CD4-positive, alpha-beta T cell treated with Interleukin-6 at 100 ng/mL for 8 hours (primary cell): ENCODE measurements at places on chromosomes 7 and 10.

DNA sequence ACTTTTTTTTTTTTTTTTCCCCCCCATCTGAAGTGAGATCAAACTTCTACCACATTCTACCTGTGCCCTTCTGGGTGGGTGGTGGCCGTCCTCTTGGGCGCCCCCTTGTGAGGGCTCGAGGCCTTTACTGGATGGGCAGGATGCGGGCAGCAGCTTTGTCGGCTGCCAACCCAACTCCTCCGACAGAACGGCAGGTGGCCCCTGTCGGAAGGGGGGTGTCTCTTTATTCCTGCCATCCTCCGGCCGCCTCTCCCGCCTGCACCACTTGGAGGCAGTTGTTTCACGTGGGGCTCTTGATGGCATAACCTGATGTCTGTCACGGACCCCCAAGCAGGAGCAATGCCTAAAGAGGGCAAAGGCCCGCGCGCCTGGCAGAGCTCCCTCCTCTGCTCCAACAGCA is 31.0 kb downstream of the AMZ1 start:
- DNase-seq = peak; percentile 61

DNA sequence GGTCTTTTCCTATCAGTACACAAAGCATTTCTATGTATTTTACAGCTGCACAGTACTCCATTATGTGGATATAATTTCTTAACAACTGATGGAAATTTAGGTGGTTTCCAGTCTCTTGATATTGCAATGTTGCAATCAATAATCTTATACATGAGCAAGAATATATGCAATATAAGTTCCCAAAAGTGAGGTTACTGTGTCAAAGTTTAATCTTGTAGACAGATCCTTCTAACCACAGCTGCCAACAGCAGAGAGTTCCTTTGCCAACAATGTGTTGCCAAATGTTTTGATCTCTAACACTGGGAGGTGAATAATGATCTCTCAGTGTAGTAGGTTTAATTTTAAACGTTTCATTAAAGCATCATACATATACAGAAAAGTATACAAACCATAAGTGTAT is 54.5 kb downstream of the CUL2 start:
- DNase-seq = no peak

DNA sequence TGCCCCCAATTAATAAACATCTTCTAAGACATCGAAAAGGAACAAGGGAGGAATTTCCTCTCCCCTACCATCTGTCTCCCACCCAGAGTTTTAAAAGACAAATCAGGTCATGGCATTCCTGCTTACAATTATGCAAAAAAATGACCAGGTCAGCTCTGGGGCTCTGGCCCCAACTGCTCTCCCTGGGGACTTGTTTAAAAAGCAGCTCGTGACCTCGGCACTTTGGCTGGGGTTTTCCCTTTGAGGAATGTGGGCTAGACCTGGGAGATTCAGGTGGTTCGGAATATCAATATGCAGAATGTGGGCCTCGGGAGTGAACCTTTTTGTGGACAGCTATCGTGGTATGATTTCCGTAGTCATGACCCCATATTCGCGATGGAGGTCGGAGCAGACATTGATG is 648 bp upstream of the RADIL start:
- no peak for DNase-seq

DNA sequence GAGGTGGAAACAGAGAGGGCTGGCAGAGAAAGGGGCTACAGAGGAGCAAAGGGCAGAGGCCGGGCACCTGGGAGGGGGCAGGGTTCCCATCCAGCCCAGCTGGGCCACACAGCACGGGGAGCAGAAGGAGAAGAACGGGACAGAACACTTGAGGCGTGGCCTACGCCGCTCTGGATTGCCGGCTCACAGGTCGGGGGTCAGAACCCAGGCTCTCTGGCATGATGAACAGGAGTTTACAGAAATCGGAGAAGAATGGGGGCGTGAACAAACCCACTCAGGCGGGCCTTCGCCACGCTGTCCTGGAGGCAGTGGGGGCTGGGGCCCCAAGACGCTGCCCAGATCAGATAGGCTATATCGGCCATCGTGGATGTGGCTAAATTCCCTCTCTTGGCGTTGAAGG is 362.2 kb upstream of the SHH start:
- no peak for DNase-seq

GRCh38 chr7:46192271-46192670 is 271.2 kb upstream of the IGFBP3 start:
- no peak for DNase-seq

DNA sequence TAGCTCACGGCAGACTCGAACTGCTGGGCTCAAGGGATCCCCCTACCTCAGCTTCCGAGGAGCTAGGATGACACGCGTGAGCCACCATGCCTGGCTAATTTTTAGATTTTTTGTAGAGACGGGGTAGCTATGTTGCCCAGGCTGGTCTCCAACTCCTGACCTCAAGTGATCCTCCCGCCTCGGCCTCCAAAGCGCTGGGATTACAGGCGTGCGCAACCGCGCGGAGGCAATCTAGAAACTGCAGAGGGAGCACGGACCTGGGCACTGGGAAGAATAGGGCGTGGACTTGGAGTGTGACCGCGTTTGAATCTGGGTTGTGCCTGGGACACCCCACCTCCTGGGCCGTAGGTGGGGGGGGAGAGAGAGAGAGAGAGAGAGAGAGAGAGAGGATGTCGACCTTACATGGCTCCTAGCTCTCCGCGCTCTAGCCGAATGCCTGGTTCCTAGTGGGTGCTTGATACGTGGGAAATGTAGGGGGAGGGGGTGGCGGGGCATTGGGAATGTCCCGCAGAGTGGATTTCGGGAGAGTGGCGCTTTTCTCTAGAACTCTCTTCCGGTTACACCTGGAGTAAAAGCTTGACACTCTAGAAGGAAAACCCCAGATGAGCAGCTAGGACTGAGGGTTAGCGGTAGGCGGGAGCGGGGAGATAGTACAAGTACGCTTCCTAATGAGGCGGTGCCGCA is 1.2 kb upstream of the MAP3K8 start:
- no peak for DNase-seq

GRCh38 chr7:17984288-17984687 is 43.4 kb downstream of the PRPS1L1 start:
- DNase-seq = no peak

DNA sequence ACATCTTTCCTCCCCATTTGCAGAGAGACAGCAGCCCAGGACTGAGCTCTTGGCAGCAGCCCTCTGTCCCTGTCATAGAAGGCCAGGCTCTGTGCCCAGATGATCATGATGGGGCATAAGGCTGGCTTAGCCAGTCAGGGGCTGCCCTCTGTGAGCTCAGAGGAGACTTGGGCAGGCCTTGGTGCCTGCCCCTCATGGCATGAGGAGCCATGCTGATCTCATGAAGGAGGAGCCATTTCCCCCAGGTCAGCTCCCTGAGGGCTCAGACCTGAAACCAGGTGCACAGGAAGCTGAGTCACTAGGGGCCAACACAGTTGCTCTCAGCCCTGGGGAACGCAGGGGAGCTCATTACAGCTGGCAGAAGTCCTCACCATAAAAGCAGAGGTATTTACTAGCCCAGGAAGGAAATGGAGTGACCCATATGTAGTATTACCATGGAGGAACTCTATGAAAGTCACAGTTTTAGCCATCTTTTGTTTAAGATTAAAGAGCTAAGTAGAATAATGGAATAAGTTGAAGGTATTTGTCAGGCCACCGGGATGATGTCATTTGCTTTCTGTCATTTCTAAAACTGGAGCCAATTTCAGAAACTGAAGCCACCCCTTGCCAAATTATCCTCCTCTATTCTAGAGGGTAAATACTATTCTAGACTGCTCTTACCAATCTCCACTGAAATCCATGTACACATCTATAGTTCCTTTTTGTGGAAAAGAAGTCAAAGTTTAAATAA is 362.4 kb upstream of the ZNF32 start:
- no peak for DNase-seq

- no peak for DNase-seq
Observed at GRCh38 chr10:4813496-4813895, 12.5 kb upstream of the AKR1E2 start.

- no peak for DNase-seq
Observed at GRCh38 chr10:84683550-84683949, 355.2 kb downstream of the CCSER2 start.

DNA sequence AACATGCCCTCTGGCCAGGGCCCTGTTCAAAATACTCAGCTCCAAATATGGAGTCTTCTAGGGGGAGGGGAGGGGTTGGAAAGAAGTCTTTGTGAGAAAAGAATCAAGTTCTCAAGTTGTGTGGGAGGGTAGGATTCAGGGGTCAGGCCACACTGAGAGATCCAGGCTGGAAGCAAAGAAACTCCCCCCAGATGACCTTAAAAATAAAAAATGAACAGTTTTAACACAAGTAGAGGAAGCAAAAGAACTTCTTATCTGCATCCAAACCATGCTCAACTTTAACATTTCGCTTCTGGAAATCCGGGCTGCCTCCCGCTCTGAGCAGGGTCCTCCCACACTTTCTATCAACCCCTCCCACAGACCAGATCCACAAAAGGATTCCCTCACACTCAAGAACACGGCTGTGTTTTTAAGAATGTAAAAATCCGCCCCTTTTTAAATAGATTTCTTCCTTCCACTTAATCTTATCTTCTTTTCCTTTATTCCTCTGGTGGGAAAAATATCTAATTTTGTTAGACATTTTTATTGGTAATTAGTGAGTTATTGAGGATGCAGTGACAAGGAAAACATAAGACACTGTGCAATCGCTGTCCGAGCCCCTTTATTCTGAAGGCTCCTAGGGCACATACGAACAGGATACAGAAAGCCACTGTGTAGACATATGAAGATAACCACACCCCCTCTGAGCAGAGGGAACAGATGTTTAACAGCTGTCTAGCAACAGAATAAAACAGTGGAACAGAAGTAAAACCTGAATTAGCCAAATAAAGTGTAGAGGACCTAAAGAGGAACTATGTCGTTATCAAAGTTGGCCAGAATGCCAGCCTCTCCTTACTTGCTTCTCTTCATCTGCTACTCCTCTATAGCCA is 43.8 kb downstream of the CYTH3 start:
- DNase-seq = no peak

DNA sequence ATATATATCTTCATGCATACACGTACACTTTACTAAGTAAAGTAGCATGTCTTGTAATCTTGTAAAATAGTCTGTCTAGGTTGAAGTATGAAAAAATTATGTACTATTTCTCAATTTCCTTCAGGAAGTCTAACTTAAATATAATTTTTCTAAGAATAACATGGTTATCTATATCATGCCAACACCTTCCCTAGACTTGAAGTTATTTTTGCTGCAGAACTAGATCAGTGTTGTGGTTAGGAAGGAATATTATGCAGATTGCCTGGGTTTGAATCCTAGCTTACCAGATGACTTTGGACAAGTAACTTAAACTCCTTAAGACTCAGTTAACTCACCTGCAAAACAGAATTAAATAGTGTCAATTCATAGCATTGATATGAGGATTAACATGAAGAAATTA is 142.2 kb upstream of the SEMA3A start:
- DNase-seq = no peak

- DNase-seq = no peak
Observed at GRCh38 chr10:97584798-97585438, 729 bp downstream of the HOGA1 start.
